Suppressor macrophage treated with lipopolysaccharide for 4 hours (primary cell): ENCODE measurements at places on chromosomes 16 and 17.

DNA sequence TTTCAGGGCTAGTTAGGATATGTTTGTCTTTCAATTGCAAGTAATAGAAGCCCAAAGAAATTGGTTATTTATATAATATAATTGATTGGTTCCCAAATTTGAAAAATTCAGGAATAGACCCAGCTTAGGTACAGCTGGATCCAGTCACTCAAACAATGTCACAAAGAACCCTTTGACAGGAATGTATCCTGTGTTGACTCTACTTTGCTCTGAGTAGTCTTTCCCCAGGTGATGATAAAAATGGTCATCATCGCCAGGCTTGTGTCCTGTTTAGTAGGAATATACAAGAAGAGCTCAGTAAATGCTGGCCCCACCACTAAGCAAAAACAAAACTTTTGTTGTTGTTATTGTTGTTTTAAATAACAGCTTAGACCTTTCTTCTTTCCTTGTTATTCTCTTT is 35.0 kb downstream of the MAPT start:
- DNase-seq, result no peak

DNA sequence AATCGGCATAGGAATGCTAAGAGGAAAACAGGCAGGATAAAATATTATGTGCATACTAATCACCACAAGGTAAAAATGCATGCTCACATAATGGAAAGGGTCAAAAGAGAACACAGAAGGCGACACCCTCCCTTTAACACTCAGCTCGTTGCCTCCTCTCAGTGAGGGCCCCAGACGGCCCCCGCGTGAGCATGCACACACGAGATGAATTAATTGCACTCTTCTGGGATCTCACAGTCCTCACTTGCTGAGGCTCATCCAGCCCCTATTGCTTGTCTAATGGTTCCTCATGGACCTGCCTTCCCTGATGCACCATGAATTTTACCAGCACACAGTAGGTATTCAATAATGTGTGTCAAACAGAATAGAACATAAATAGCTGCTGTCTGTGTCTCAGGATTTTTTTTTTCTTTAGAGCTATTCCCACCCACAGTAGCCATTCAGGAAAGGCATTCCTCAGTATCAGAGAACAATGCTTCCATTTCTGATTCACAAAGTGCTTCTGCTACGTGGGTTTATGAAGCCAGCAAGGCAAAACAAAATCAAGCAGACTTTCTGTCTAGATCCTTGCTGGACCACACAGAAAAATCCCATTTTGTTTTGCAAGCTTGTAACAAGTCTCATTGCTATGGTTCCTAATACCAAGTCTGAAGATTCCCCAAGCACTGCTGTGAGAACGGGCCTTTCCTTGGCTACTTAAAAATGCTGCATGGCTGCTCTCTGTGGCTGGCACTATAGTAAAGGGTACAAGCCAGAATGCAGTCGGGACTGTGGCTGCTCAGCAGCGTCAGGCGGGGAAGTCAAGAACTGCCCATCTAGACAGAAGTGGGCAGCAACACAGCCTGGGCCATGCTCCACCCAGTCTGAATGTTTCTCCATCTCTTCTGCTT is 43.6 kb downstream of the TOM1L2 start:
- DNase-seq, result no peak

DNA sequence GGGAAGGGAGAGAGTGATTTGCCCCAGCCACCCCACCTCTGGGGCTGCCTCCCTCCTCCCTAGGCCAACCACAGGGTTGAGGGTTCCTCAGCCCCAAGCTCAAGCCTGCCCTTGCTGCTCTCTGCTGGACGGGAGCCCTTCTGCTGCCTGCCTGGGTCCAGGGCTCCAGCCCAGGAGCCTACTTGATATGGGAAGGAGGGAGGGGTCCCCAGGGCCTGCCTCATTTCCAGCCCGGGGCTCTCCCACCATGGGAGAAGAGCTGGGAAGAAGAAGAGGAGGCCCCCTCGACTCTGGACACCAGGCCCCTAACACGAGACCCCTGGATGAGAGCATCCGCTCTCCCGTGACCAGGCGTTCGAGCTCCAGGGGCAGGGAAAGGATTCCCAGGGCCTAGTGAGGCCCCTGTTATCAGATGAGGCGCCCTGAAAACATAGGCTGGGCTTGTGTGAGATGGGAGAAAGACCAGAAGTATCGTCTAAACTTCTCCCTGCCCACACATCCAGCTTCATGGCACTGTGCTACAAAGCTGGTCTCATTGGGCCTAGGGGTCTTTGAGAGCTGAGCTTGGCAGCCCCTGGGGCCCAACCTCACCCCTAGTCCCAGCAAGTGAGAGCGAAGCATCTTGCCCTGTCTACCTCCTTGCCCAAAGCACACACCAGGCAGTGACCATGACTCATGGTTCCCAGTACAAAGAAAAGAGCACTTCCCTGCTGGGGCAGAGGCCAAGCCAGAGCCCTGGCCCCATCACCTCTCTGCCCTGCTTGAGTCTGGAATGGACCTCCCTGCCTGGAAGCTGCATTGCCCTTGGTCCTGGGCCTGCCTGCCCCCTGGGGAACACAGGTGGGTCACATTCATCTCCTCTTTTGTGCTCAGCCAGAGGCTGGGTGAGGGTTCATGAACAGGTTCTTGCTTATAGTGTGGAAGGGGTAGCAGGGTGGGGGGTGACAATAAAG is 987 bp downstream of the SLC16A5 start:
- peak; percentile 72 for DNase-seq

DNA sequence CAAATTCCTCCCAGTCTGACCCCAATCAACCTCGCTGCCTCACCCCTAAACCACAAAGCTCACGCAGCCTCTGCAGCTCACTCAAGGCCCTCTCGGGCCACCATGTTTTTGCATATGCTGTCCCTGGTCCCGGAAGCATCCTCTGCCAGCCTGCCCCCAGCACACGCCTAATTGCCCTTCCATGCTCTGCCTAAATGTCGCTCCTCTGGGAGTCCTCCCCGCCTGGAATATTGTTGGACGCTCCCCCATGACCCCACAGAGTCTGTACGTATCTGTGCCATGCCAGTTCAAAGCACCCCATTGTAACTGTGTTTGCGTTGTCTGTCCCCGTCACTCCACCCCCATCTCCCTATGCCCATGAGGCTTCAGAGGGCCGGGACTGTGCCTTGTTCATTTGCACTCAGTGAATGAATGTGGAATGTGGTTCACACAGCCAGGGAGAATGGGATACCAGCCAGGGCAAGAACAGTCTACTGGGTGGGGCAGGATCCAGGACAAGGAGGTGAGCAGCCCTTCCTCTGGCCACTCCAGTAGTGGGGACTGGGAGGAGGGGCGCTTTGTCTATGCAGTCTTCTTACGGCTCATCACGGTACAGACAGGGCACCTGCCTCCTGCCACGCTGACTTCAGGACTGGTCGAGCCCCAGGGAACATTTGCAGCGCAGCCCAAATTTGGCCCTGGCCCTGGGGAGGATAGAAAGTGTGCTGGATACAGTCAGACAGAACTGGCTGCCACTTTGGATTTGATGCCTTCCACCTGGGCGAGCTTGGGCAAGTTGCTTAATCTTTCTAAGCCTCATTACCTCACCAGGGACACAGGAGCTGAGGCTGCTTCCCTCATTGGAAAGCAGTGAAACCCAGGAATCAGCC is 48.5 kb downstream of the NOS2 start:
- DNase-seq, result no peak

GRCh38 chr17:76597156-76598003 is 11.7 kb upstream of the ST6GALNAC2 start:
- DNase-seq, result peak; percentile 90

DNA sequence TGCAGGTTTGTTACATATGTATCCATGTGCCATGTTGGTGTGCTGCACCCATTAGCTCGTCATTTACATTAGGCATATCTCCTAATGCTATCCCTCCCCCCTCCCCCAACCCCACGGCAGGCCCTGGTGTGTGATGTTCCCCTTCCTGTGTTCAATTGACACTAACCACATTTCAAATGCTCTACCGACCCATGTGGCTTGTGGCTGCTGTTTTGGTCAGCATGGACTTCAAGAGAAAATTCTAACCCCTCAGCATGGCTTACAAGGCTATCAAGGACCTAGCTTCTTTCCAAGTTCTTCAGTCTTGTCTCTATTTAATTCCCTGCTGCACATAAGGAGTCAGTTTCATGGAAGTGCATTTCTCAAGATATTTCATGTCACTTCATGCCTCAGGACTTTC is 52.9 kb downstream of the MMD start:
- DNase-seq, result no peak
